ENCODE measurements at places on chromosomes 7 and 10. TPM values are rescaled to one million over a fixed set of nuclear protein-coding genes. Genes with fewer than 3 reads are reported as not detected.

DNA sequence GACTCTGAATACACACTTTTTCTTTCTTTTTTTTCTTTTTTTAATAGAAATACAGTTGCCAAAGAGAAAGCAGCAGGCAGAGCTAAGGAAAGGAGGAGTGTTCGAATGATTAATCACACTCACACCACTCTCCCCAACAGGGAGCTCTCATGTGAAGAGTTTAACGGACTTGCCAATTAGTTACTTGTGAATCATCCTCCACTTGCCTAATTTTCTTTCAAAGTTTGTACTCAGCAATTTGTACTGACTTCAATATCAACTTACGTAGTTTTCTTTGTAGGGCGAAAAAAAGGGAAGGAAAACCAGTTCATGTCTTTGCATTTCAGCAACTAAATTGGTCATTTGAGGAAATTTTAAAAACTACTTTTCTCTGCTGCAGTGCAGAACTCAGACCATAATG lies 109.2 kb downstream of the PIP4K2A start:
- no peaks in the 10 kb centered on the region for H3K36me3 ChIP-seq
- H3K4me1 ChIP-seq, result peaks cover 89% of the 10 kb centered on the region
- DNase-seq, result no peak
- no peaks in the 10 kb centered on the region for H3K27me3 ChIP-seq
- H3K4me3 ChIP-seq, result no peak overlapping the region
- peak overlapping the region; percentile 61 for H3K27ac ChIP-seq

- H3K27me3 ChIP-seq, result no peaks in the 10 kb centered on the region
- H3K4me1 ChIP-seq, result no peaks in the 10 kb centered on the region
- no peak overlapping the region for H3K4me3 ChIP-seq
- DNase-seq, result no peak
- H3K36me3 ChIP-seq, result no peaks in the 10 kb centered on the region
- H3K27ac ChIP-seq, result no peak overlapping the region
Observed at GRCh38 chr10:62166331-62167131, 102.1 kb downstream of the RTKN2 start.

GRCh38 chr7:152600266-152600665 lies 75.7 kb downstream of the XRCC2 start:
- H3K4me3 ChIP-seq, result no peak overlapping the region
- H3K4me1 ChIP-seq, result no peaks in the 10 kb centered on the region
- no peaks in the 10 kb centered on the region for H3K36me3 ChIP-seq
- no peak for DNase-seq
- no peaks in the 10 kb centered on the region for H3K27me3 ChIP-seq
- H3K27ac ChIP-seq, result no peak overlapping the region

DNA sequence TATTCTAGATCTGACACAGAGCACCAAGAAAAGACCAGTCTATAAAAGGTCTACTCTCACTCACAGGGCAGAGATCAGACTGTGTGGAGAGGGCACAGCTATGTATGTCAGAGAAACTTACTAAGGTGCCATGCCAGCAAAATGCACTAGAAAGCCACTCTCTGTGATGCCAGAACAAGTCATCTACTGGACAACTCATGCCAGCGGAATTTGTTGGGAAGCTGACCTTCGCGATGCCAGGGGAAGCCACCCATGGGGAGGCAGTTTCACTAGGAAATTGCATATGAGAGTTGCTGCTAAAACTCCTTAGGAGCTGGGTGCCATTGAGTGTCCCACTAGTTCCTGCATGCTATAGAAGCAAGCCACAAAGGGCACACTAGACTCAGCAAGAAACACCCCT lies 58.5 kb downstream of the MICU1 start:
- H3K36me3 ChIP-seq, result peaks cover 12% of the 10 kb centered on the region
- no peaks in the 10 kb centered on the region for H3K27me3 ChIP-seq
- peaks cover 4% of the 10 kb centered on the region for H3K4me1 ChIP-seq
- no peak overlapping the region for H3K4me3 ChIP-seq

DNA sequence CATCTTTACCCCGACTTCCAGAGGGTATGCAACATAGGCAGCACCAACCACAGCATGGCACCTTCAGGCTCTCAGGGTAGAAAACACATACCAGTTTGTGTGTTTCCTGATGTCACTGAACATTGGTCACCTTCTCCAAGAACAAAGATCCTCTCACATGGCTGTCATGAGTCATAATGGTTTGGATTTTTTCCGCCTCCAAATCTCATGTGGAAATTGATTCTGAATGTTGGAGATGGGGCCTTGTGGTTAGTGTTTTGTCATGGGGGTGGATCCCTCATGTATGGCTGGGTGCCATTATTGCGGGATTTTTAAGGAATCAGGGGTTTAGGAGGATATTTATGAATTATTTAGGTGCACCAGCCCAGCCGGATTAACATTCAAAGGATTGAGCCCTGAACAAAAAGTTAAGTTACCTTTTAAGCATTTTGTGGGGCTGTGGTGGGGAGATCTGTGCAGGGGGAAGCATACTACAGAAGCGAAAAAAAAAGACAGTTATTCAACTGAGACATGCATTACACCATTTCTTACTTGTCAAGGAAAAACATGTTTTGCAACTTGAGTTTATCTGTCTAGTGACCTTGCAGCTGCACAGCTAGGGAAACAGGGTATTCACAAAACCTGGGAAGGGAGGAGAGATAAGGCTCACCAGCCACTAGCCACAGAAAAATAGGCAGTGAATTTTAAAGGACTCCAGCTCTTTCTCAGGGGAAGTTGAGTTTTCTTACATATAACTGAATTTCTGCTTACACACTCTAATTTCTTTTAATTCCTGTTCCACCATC lies 774.1 kb upstream of the AUTS2 start:
- no peak for DNase-seq
- H3K4me3 ChIP-seq, result no peak overlapping the region
- H3K36me3 ChIP-seq, result no peaks in the 10 kb centered on the region

GRCh38 chr10:121607310-121608055 lies 9.2 kb upstream of the FGFR2 start:
- no peaks in the 10 kb centered on the region for H3K4me1 ChIP-seq
- no peak overlapping the region for H3K4me3 ChIP-seq
- no peak for DNase-seq
- H3K27ac ChIP-seq, result no peak overlapping the region
- H3K27me3 ChIP-seq, result no peaks in the 10 kb centered on the region

GRCh38 chr10:83562381-83562780 lies 576.9 kb upstream of the GHITM start:
- H3K4me3 ChIP-seq, result no peak overlapping the region
- no peaks in the 10 kb centered on the region for H3K36me3 ChIP-seq
- no peak overlapping the region for H3K27ac ChIP-seq
- no peaks in the 10 kb centered on the region for H3K4me1 ChIP-seq
- no peaks in the 10 kb centered on the region for H3K27me3 ChIP-seq
- no peak for DNase-seq

DNA sequence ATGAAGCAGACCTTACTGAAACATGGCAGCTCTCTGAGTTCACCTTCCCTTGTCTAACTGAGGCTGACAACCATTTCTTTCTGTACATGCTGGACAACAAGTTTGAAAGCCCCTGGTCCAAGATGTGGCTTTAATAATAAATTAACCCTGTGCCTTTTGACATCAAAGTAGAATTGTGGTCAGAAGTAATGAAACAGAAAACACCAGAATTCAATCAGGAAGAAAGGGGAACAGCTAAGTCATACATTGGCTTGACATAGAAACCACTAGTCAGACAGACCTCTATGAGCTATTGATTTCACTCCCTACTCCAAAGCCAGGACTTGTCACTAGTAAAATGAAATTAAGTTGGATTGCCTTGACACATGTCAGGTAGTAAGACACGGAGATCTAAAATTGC lies 175.2 kb upstream of the ASAH2 start:
- no peak overlapping the region for H3K4me3 ChIP-seq
- no peaks in the 10 kb centered on the region for H3K36me3 ChIP-seq
- DNase-seq, result no peak
- H3K27me3 ChIP-seq, result no peaks in the 10 kb centered on the region
- peaks cover 4% of the 10 kb centered on the region for H3K4me1 ChIP-seq

DNA sequence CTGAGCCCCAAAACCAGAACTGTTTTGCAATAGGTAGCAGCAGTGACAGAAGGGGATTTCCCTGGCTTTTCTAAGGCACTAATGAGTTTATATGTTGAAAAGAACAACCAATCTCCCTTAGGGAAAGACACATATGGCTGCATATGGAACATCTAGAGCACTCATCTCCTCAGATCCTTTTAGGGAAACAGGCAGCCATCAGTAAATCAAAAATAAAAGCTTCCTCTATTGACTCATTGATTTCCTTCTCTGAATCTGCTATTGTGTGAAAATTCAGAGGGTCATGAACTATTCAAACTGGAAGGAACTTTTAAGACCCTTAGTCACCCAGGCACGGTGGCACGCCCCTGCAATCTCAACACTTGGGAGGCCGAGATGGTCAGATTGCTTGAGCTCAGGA lies 110.9 kb upstream of the NANOS1 start:
- no peak overlapping the region for H3K27ac ChIP-seq
- H3K27me3 ChIP-seq, result peaks cover 4% of the 10 kb centered on the region
- no peak overlapping the region for H3K4me3 ChIP-seq
- H3K36me3 ChIP-seq, result no peaks in the 10 kb centered on the region

- H3K4me3 ChIP-seq, result no peak overlapping the region
- H3K4me1 ChIP-seq, result peaks cover 8% of the 10 kb centered on the region
- H3K36me3 ChIP-seq, result no peaks in the 10 kb centered on the region
- no peaks in the 10 kb centered on the region for H3K27me3 ChIP-seq
Observed at GRCh38 chr7:44646176-44646920, 39.9 kb downstream of the OGDH start.

DNA sequence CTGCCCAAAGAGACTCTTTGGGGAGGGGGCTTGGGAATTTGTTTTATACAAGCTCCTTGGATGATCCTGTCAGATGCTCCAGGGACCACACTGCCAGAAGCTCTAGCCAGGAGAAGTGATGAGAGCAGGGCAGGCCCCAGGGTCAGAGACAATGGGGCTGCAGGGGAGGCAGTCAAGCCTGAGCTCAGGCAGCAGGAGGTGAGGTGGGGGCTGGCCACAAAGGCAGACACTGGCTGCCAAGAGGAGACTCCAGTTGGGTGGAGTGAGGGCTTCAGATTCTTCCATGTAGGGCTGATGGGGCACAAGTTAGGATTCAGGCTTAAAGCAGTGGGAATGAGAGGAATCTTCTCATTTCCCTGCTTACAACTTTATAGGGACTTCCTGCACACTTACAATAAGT lies 35.6 kb upstream of the LOXL4 start:
- H3K36me3 ChIP-seq, result no peaks in the 10 kb centered on the region
- no peaks in the 10 kb centered on the region for H3K27me3 ChIP-seq
- H3K4me3 ChIP-seq, result no peak overlapping the region
- no peak overlapping the region for H3K27ac ChIP-seq
- DNase-seq, result no peak

GRCh38 chr7:157439761-157440160 lies 103.0 kb downstream of the DNAJB6 start:
- H3K27me3 ChIP-seq, result no peaks in the 10 kb centered on the region
- no peak overlapping the region for H3K27ac ChIP-seq
- H3K36me3 ChIP-seq, result no peaks in the 10 kb centered on the region
- H3K4me1 ChIP-seq, result no peaks in the 10 kb centered on the region
- H3K4me3 ChIP-seq, result no peak overlapping the region
- DNase-seq, result no peak

GRCh38 chr7:24982917-24983316 lies 2.9 kb upstream of the OSBPL3 start:
- H3K27me3 ChIP-seq, result no peaks in the 10 kb centered on the region
- no peak overlapping the region for H3K4me3 ChIP-seq
- H3K36me3 ChIP-seq, result no peaks in the 10 kb centered on the region
- H3K27ac ChIP-seq, result no peak overlapping the region
- no peak for DNase-seq

DNA sequence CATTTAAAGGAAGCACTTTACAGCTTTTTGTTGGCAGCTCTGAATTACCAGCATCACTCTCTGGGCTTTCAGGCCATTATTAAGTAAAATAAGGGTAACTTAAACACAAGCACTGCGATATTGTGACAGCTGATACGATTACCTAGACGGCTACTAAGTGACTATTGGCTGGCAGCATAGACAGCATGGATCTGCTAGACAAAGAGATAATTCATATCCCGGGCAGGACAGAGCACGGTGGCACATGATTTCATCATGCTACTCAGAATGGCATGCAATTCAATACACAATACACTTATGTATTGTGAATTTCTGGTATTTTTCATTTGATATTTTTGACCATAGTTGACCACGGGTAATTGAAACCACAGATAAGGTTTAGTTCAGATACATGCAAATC lies 522.0 kb upstream of the LRRN3 start:
- no peak overlapping the region for H3K27ac ChIP-seq
- H3K4me1 ChIP-seq, result no peaks in the 10 kb centered on the region
- no peak overlapping the region for H3K4me3 ChIP-seq
- DNase-seq, result no peak
- H3K36me3 ChIP-seq, result no peaks in the 10 kb centered on the region
- no peaks in the 10 kb centered on the region for H3K27me3 ChIP-seq

- no peak overlapping the region for H3K27ac ChIP-seq
- H3K36me3 ChIP-seq, result no peaks in the 10 kb centered on the region
- no peaks in the 10 kb centered on the region for H3K27me3 ChIP-seq
- no peaks in the 10 kb centered on the region for H3K4me1 ChIP-seq
Observed at GRCh38 chr10:74634995-74635536, 191.3 kb upstream of the KAT6B start.

GRCh38 chr10:77514870-77515269 lies 122.7 kb downstream of the KCNMA1 start:
- no peak for DNase-seq
- H3K27me3 ChIP-seq, result no peaks in the 10 kb centered on the region
- H3K4me3 ChIP-seq, result no peak overlapping the region

- no peak overlapping the region for H3K27ac ChIP-seq
- H3K27me3 ChIP-seq, result no peaks in the 10 kb centered on the region
- H3K4me3 ChIP-seq, result no peak overlapping the region
- no peak for DNase-seq
- no peaks in the 10 kb centered on the region for H3K4me1 ChIP-seq
- H3K36me3 ChIP-seq, result no peaks in the 10 kb centered on the region
Observed at GRCh38 chr7:148543302-148543701, 47.3 kb upstream of the C7orf33 start.

The WASL gene
- 9.8 TPM for total RNA-seq

The PILRA gene
- total RNA-seq, result 118 TPM

The TRAPPC14 gene
- 102 TPM for total RNA-seq

The ST8SIA6 gene
- total RNA-seq, result 0.43 TPM

The ARHGEF35 gene
- total RNA-seq, result 4.4 TPM

The TCAF2 gene
- total RNA-seq, result 33.8 TPM

The FXYD4 gene
- total RNA-seq, result not detected

The CADPS2 gene
- total RNA-seq, result not detected

The NUP205 gene
- 81.3 TPM for total RNA-seq

The GPR26 gene
- not detected for total RNA-seq
